Central memory CD4-positive, alpha-beta T cell (primary cell): ENCODE measurements at places on chromosomes 13 and 19.

DNA sequence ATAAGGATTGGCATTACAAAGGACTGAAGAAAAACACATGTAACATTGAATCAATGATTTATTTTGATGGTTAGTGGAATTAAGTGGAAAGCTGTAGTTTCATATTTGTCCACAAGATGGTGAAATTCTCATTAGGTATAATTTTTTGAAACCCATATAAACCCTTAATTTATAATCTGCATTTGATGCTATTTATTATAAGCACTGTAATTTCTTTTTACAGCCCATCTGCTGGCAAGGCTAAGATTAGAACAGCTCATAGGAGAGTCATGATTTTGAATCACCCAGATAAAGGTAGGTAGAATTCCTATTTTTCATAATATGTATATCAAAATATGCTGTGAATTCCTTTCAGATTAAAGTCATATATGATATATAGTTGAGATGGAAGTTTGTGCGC is 62.2 kb downstream of the DNAJC15 start:
- DNase-seq, result no peak

DNA sequence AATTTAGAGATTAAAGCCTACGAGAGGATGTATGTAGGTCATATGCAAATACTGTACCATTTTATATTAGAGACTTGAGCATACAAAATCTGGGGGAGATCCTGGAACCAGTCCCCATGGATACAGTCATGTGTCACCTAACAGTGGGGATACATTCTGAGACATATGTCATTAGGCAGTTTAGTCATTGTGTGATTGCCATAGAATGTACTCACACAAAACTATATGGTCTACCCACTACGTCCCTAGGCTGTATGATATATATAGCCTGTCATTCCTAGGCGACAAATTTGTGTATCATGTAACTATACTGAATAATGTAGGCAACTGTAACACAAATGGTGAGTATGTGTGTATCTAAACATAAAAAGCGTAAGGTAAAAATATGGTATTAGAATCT is 62.8 kb downstream of the WDFY2 start:
- no peak for DNase-seq

- DNase-seq, result no peak
These were observed 144.7 kb downstream of the MTUS2 start for GRCh38 chr13:28964803-28965202.

DNA sequence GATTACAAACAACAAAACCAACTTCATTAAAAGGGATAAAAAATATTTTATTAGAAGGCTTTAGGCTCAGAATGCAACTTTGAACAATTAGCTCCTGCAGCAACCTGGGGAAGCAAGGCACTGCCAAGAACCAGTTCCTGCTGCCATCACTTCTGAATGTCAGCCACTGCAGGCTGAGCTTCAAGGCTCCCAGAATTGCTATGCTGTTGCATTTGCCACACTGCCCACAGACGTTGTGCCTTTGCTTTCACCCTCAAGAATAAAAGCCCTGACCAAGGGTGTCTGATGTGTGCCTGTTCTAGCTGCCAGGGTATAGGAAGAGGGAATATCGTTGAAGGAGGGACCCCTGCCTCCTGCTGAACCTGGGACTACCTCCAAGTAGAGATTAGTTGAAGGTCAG is 238.4 kb downstream of the ITGBL1 start:
- no peak for DNase-seq

GRCh38 chr13:38103851-38104250 is 234.3 kb upstream of the TRPC4 start:
- no peak for DNase-seq

DNA sequence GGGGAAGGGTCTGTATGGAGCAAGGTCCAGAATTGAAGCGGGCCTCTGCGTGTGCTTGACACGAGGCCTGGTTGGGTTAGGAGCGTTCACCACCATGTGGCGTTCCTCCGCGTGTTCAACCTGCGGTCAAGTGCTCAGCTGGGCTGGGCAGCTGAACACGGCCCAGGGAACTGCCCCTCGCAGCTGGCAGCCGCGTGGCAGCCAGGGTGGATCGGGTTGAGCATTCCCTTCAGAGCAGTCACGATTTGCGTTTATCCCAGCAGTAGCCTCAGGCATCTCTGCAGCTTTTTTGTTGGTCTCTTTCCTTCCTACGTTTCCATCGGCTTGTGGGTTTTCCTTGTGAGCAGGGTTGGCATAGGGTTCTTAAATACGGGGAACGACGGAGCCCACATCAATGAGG is 28.7 kb upstream of the F2RL3 start:
- DNase-seq, result no peak

- DNase-seq, result no peak
These were observed 30.0 kb upstream of the KCTD15 start for GRCh38 chr19:33766623-33767022.

- DNase-seq, result no peak
These were observed 112.4 kb upstream of the WASF3 start for GRCh38 chr13:26445092-26445491.

DNA sequence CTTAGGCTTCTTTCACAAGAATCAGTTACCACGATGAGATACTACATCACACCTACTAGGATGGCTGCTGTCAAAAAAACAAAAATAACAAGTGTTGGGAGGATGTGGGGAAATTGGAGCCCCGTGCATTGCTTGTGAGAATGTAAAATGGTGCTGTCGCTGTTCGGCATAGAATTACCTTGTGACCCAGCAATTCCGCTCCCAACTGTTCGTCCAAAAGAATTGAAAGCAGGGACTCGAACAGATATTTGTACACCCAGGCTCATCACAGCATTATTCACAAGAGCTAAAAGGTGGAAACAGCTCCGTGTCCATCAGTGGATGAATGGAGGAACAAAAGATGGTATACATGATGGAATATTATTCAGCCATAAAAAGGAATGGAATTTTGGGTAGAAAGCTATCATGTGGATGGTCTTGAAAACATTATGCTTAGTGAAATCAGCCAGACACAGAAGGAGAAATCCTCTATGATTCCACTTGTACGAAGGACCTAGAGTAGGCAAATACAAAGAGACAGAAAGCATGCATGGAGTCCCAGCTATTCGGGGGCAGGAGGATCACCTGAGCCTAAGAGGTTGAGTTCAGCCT is 23.4 kb downstream of the PAK4 start:
- no peak for DNase-seq
